ENCODE measurements at places on chromosomes 1 and 21. TPM values are rescaled to one million over a fixed set of nuclear protein-coding genes. Genes with fewer than 3 reads are reported as not detected.

RHOU gene
- total RNA-seq: 0.99 TPM

TSPEAR gene
- not detected for total RNA-seq

HAO2 gene
- not detected for total RNA-seq

AKR7A3 gene
- 1.2 TPM for total RNA-seq

FAM110D gene
- not detected for total RNA-seq

CTPS1 gene
- 8.9 TPM for total RNA-seq
